ENCODE measurements at places on chromosomes 3 and 15.

DNA sequence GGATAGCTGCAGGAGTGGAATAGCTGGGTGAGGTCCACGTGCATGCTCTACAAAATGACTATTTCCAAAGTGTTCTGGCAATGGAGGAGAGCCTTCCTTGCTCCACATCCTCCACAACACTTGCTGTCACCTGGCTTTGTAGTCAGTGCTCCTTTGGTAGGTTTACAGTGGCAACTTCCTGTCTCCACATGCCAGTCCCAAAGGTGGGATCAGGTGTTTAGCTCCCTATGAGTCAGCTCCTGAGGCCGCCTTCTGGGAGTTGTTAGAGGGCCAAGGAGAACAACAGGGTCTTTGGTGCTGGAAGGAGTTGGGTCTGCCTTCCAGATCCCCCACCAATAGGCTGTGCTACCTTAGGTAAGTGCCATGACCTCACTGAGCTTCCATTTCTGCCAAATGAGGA is 15.3 kb upstream of the LIMD1 start:
- DNase-seq, result no peak

DNA sequence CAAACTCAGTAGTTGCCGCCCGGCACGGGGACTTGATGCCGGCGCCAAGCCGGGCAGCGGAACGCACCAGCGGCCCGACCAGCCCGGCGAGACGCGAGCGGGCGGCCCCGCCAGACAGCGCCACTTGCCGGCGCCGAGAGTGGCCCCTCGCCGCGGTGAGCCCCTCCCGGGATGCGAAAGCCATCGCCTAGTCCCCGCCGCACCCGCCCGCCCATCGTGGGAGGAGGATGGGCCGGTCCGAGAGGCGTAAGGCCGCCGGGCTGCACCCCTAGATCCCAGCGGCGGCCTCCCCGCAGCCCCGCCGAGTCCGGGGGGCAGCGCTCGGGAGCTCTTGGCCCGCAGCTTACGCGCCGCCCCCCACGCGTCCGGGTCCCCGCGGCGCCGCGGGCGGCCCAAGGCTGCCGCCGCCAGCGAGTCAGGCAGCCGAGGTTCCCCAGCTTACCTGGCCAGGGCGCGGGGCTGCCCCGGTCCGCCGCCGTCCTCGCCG is 609 bp downstream of the GOLGA8A start:
- no peak for DNase-seq

DNA sequence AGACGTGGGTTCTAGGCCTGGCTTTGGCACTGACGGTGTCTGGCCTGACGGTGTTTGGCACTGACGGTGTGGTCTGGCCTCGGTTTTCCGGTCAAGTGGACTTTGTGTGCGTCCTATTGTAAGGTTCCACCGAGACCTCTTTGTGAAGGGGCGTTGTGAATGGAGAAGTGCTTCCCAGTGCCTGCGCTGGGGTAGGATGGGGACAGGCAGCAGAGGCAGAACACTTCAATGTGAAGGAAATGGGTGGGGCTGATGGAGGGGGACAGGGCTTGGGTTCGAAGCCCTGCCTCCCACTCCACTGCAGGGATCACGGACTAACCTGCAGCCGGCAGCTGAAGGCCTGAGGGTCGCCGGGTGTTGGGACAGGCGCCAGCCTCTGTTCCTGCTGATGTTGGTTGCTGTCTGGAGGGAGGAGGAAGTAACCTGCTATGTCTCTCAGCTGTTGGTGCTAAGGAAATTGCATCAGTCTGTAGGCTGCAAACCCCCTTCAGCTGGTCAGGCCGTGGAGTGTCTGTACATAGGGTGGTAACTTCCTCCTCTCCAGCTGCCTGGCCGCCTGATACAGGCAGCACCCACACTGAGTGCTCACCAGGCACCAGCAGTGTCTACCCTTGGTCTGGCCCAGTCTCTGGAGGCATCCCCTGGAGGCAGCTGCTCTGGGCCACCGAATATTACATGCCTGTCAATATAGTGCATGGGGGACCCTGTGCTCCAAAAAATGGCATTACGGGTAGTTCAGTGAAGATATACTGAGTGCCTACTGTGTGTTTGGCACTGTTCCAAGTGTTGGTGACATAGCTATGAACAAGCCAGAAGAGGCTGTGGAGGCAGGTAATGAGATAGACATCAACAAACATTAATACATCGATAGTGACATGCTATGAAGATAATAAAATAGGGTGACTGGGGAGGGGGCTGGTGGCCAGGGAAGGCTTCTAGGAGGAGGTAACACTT is 1.1 kb downstream of the TM6SF1 start:
- DNase-seq, result peak; percentile 22

- no peak for DNase-seq
These were observed 543.3 kb upstream of the UBE2E2 start for GRCh38 chr3:22659651-22660475.

DNA sequence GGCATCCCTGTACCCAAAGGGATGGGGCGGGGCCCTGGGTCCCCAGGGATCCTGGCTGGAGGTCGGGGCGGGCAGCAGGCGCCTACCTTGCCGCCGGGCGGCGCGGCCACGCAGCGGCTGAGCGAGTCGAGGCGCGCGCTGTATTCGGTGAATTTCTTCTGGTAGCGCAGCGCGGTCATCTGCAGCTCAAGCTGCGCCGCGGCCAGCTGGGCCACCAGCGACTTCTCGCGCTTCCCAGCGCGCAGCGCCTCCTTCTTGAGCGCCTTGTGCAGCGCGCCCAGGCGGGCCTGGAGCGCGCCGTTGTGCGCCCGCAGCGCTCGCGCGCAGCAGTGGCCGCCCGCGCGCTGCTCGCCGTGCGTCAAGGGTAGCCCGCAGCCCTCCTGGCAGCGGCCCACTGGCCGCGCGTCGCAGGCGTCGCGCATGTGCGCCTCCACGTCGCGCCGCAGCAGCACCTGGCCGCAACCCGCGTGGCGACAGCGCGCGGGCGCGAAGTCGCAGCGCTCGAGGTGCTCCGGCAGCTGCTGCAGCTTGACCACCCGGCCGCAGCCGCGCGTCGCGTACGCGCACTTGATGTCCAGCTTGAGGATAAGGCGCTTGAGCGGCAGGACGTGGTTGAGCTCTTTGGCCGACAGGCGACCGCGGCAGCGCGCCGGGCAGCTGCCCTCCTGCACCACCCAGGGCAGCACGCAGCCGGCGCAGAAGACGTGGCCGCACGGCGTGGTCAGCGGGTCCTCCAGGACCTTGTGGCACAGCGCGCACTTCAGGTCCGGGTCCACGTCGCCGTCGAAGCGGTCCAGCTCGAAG is 522 bp downstream of the PDZRN3 start:
- peak; percentile 22 for DNase-seq

GRCh38 chr15:84631706-84632272 is 22.3 kb downstream of the WDR73 start:
- no peak for DNase-seq

DNA sequence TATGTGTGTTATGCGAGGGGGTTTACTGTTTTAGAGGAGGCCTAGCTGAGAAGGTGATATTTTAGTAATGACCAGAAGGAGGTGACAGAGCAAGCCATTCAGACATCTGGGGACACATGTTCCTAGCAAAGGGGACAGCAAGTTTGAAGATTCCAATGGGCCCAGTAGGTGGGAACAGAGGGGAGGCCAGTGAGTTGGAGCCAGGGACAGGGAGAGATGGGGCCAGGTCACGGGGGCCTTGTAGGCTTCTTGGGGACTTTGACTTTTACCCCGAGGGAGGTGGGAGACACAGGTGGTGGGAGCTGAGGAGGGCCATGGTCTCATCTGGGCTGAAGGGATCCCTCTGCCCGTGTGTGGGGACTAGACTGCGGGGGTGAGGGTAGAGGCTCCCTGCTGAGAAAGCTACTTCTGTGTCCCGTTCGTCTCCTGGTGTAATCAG is 72.5 kb downstream of the MGLL start:
- DNase-seq, result no peak

DNA sequence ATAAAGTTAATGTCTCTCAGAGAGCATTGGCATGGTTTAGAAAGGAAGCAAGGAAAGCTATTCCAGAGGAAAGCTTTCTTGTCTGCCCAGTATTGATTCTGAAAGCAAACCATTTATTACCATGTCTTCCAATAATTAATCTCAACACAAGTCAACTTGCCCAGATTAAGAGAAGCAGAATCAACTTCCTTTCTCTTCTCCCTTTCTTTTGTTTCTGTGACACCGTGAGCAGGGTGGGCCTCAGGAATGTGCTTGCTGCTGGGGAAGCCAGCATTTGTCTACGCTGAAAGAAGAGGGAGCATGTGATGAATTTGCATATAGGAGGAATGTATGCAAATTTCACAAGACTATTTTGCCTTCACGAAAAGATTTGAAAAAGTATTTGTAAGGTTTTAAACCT is 368.6 kb upstream of the ROPN1 start:
- DNase-seq, result no peak

DNA sequence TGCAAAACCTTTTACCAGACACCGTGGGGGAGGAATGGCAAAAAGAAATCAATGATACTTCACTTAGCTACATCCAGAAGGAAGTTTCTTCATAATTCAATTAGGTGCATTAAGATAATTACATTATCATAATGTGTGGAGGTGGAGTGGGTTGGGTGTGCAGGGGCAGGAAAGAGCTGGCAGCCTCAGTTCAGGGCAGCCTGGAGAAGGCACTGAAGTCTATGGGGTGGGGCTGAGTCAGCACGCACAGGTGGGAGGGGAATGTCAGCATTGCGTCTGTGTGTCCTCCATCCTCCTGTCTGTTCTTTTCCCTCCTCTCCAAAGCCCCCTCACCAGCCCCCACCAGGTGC is 278.8 kb downstream of the GABRG3 start:
- no peak for DNase-seq

DNA sequence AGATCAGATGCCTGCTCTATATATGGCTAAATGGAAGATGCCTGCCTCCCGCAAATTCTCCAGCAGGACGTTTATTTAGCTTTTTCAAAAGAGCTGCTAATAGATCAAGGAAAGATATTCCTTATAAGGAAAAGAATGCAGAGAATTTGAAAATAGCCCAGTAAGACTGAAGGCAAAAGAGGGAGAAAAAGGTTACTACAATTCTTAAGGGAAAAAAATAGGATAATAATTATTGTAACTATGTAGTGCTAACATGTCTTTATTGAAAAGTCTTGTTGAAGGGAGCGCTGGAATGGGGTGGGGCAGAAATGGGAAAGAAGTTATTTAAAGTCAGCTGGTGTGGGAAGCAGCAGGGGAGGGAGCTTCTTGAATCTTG is 2.9 kb downstream of the TPM1 start:
- no peak for DNase-seq

DNA sequence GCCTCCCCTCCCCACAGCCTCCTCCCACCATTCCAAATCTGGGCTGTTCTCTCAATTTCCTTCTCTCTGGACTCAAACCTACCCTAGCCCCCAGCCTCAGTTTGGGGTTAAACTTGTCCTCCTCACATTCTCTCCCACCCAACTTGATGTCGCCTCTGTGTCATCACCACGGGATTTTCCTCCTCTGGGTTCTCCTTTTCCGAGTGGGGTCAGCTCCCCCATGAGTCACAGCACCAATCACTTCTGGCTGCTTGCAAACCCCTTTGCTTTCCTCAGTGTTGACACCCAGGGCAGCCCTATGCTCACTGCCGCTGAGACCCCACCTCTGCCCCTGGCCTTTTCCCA is 451 bp downstream of the CCR5AS start:
- no peak for DNase-seq

GRCh38 chr3:168156479-168156878 is 60.8 kb upstream of the GOLIM4 start:
- DNase-seq, result no peak

- DNase-seq, result no peak
These were observed 26.0 kb downstream of the MME start for GRCh38 chr3:155106119-155106518.

Data from nucleus accumbens (tissue), 56 donors.